Activated CD8-positive, alpha-beta memory T cell treated with anti-CD3 and anti-CD28 coated beads for 48 hours (primary cell): ENCODE measurements at places on chromosomes 4 and X.

- no peak for DNase-seq
These were observed 108.9 kb downstream of the EFHC2 start for GRCh38 chrX:44234541-44234940.

- no peak for DNase-seq
These were observed 27.7 kb downstream of the STEEP1 start for GRCh38 chrX:119537487-119537886.

DNA sequence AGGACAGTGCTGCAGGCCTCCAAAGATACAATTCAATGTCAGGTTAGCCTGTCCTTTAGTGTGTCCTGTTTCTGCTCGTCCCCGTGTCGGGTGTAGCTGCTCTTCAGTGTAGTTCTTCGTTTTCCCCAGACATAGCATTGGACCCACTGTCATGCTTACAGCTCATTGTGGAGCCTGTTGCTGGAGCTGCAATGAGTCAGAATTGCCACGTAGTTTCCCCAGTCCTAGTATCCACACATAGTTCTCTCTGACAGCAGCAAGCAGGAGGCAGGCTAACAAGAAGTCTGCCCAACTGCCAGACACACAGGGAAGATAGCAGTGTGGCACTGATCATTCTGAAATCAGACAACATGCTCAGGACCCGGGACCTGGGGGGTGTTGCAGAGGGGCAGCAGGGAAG is 49.2 kb downstream of the MOSPD2 start:
- DNase-seq = no peak

GRCh38 chr4:66613591-66613990 is 931.7 kb downstream of the CENPC start:
- no peak for DNase-seq

DNA sequence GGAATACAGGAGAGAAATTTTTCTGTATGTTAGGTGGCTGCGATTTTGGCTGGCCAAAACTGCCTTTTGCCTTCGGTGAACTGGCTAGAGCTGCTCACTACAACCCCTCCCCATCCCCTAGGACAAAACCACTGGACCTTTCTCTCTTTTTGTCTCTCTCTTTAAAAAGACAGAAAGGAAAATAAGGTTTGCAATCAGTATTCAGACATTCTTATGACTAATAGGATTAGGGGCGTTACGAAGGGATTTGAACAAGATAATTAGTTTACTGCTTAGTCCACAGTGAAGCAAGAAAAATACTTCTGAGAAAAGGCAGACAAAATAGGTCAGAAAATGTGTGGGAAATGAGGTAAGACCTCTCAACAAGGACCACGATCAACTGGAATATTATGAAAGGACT is 180.4 kb downstream of the SLIT2 start:
- DNase-seq = no peak

DNA sequence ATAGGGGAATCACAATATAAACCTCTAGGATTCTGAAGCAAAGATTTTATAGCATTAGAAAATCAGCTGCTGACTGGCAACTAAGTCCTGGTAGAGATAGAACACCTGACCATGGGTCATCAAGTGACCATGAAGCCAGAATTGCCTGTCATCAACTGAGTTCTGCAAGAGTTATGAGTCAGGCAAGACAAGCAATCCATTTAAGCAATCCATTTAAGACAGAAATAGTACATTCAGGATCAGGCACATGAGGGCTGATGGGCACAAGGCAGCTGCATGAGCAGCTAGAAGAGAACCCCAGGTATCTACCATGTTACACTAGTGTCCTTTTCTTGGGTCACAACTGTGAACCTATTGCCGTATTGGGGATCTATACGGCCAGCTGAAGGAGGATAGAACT is 98.9 kb downstream of the SPRY1 start:
- no peak for DNase-seq

DNA sequence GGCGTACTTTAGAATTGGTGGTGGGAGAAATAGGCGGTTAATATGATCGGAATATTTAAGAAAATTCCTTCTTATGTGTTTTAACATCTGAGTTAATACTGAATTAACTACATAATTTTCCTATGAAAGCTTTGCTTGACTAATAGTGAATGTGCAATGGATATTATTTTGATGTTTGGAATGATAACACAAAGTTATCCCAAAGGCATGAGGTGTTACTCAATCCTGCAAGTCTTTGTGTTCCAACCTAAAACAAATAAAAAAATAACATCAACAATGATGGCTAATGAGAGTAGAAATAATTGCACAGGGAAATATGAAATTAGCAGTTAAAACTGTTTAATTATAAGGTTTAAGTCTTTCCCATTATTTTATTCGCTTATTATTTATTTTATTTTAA is 183.6 kb upstream of the ARSJ start:
- no peak for DNase-seq

DNA sequence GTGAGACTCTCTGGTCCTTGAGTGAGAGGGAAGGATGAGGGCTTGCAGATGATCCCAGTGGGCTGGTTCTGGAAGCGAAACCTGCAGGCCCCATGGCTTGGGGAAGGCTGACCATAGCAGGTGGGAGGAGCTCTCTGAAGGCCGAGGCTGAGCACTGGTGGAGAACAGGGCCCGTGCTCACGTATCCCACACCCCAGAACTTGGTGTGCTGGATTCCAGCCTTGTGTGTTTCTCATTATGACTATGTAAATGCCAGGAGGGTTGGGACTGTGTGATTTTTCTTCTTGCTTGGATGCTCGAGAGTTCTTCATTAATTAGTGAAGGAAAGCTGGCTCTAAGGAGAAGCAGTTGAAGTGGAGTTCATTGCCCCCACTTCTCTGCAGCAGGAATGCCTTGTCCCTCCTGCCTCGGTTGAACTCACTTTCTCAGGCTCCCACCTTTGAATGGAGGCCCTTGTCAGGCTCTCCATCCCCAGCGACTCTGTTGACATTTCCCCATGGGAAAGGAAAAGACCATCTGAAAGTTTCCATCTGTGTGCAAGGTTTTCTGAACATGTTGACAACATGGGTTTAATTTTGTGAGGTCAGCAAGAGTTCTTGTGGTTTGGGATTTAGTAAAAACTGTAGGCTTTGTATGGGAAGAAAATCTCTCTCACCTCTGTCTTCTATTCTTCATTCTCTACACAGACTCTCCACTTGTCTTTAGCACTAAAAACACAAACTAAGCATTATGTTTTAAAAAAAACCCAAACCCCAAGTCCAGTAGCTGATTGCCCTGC is 57.7 kb downstream of the TBL1X start:
- DNase-seq = no peak

DNA sequence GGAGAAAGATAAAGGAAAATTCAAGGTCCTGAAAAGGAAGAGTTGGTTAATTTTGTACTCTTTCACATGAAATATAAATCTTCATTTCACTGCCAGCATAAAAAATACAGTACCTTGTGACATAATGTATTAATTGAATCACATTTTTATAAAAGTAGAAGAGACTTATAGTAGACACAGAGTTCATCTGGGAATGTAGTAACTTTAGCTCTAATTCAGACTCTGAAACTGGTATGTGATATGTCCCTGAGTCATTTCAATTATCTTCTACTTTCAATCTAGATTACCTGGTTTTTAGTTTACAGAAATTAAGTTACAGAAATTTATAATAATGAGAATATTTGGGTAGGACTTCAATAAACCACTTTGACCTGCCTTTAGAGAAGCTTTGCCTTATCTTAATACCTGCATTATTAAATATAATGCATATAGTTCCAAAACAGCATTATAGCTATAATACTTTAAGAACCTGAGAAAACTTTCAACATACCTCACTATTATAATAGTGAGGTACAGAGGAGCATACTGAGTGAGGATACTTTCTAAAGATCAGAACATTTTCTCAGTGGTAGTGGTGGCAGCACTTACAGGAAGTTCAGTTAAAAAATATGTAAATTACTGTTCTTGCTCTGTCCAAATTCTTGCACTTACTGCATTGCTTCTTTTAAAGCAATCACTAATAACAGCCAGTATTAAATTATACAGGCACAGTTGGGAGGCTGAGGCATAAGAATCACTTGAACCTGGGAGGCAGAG is 11.2 kb downstream of the NEK1 start:
- DNase-seq = no peak

DNA sequence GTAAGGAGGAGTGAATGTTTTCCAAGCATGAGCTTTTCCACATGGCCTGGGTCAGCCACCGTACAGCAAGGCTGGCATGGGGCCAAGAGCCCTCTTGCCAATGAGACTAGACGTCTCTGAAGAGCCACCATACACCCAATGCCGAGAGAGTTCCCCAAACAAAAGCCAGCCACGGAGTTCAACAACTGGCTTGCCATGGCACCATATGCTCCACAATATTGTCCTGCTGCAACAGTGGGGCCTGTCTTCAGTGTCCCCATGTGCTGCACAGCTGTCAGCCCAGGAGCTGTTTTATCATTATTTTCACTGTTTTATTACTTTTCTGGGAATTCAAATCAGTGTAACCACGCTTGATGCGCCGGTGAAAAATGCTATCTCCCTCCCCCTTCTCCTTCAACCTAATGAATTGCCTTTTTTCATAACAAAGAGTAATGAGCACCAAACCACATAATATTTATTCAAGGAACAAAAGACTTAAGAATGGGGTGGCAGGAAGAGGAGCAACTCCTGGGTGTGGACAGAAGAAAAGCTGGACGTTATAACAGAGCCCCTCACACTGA is 18.4 kb downstream of the MAML3 start:
- no peak for DNase-seq

GRCh38 chr4:180190382-180190781 is 2052.8 kb upstream of the TENM3 start:
- DNase-seq = no peak

DNA sequence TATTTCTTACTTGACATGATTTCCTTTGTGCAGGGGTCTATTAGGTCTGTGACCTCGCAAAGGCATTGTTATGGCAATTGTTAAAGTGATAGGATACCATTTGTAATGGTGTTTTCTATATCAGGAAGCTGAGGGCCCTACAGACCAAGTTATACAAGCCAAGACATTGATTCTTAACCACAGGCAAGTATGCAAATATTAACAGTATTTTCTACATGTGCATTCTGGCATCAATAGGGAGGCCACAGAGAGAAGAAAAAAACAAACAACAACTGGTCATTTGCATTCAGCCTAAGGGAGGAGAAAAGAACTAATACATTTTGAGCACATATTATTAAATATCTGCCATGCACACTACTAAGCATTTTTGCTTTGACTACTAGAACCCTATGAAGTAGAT is 28.5 kb downstream of the GBA3 start:
- DNase-seq = no peak

- no peak for DNase-seq
These were observed 216.8 kb downstream of the IL15 start for GRCh38 chr4:141853091-141853764.

- no peak for DNase-seq
These were observed 278.0 kb downstream of the FBXO8 start for GRCh38 chr4:174005422-174005821.

DNA sequence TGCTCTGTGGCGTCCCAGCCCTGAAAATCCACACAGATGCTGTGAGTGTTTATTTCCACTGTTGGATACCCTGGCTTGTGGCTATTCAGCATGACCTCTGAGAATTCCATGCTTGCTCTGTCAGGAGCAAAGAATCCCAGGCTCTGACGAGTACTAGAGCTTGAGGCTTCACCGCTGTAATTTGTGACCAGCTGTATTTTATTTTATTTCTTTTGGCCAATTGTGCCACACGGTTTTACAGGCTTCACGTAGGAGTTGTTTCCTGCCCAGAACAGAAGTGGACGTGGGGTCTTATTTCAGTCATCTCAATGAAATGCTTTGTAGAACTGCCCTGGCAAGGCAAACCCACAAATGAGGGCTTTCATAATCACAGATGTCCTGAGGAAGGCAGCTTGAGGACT is 69.4 kb upstream of the CLDN34 start:
- DNase-seq = no peak

GRCh38 chr4:6493658-6494304 is 21.4 kb upstream of the PPP2R2C start:
- DNase-seq = no peak

- DNase-seq = no peak
These were observed 11.5 kb downstream of the FGB start for GRCh38 chr4:154574311-154574710.

DNA sequence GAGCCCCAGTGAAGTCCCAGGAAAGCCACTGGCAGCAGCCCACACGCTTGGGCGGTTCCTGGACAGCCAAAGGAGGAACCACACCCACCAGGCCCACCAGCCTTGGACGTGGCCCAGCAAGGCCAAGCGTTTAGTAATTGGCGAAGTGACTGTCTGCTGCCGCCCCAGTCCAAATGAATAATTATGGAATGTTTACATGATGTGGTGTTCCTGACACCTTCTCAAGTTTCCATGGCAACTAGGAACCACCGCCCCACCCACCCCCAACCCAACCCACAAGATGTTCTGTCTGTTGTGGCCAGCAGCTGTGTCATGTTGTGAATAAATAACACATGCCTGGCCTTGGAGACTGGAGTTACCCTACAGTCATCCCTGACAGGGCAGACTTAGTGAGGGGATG is 22.3 kb downstream of the APLN start:
- DNase-seq = no peak

GRCh38 chrX:139187738-139188137 is 342.8 kb upstream of the F9 start:
- DNase-seq = no peak

DNA sequence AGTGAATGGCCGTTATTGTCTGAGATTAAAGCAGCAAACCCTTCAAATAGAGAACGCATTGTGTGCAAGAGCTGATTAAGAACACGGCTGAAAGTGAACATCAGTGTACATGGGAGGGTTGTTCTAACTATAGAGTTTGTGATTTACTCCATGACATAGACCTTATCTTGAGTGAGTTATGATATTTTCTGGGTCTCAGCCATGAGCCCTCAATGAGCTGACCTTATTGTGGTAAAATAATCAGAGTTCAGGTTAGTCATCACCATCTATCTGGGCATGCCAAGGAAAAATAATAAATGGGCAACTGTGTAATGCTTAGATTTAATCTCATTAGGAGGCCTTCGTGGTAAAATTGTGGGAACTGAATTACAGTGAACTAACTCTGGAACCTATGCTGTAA is 33.2 kb upstream of the CLDN24 start:
- DNase-seq = no peak

DNA sequence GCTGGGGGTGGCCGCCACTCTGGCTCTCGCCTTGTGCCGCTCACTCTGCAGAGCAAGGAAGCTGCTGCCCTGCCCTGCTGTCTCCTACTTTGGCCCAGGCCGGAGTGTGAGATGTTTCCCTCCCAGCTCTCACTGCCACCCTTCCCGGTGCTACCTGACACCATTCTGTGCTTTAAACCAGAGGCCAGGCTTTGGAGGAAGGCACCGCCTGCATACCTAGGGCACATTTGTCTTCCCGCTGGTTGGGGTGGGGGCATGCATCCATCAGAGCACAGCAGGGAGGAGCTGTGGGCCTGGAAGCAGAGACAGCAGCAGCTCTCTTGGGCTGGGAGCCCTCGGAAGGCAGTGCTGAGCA is 96.9 kb upstream of the PSAPL1 start:
- no peak for DNase-seq

GRCh38 chr4:163930086-163930485 is 435.6 kb downstream of the TMA16 start:
- no peak for DNase-seq

- no peak for DNase-seq
These were observed 640.3 kb downstream of the TRIML1 start for GRCh38 chr4:188779581-188779980.

- no peak for DNase-seq
These were observed 523.6 kb downstream of the BCOR start for GRCh38 chrX:39574178-39574577.
